Breast epithelium (tissue), 4 donors: ENCODE measurements at places on chromosomes 1 and 21. TPM values are rescaled to one million over a fixed set of nuclear protein-coding genes. Genes with fewer than 3 reads are reported as not detected.
A peak's percentile ranks its signal among the peaks of the same experiment; 100 is the strongest.

The SFN gene
- total RNA-seq, result 12.1 TPM

The CACHD1 gene
- 25.3 TPM for total RNA-seq

The SPRR2A gene
- not detected for total RNA-seq

The DMBX1 gene
- not detected for total RNA-seq

The CNTN2 gene
- not detected for total RNA-seq

DNA sequence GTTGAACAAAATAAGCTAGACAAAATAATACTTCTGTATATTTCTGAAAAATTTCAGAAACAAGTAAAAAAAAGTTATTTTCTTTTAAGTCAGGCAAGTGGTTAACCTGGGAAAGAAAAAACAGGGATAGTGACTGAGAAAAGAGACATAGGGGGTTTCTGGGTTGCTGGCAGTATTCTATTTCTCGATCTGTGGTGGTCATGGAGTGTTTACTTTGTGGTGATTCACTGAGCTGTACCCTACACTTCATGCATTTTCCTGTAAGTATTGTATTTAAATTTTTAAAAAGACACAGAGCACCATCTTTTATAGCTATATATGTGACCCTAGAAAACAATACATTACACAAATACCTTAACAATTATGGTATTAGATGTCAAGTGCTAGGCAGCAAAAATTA lies 58.2 kb downstream of the ZNF644 start:
- no peaks in the 10 kb centered on the region for H3K27me3 ChIP-seq
- no peak for DNase-seq
- no peaks in the 10 kb centered on the region for H3K36me3 ChIP-seq
- H3K4me1 ChIP-seq, result no peaks in the 10 kb centered on the region

- no peaks in the 10 kb centered on the region for H3K36me3 ChIP-seq
- H3K4me1 ChIP-seq, result peaks cover 4% of the 10 kb centered on the region
- H3K4me3 ChIP-seq, result peak overlapping the region; percentile 72
- no peaks in the 10 kb centered on the region for H3K27me3 ChIP-seq
Observed at GRCh38 chr1:155134880-155135414, 705 bp upstream of the SLC50A1 start.
